ENCODE measurements at places on chromosomes 13 and 19. TPM values are rescaled to one million over a fixed set of nuclear protein-coding genes. Genes with fewer than 3 reads are reported as not detected.
A peak's percentile ranks its signal among the peaks of the same experiment; 100 is the strongest.

- DNase-seq = peak; percentile 29
These were observed 16.2 kb upstream of the NFIC start for GRCh38 chr19:3350014-3350663.

- DNase-seq = no peak
These were observed 14.7 kb upstream of the DHDH start for GRCh38 chr19:48918801-48919247.

GRCh38 chr13:32370805-32371204 lies 55.5 kb downstream of the BRCA2 start:
- DNase-seq = no peak

The ZNF540 gene
- total RNA-seq = 1.3 TPM

The CYP4F8 gene
- not detected for total RNA-seq

- DNase-seq = peak; percentile 9
These were observed 99.8 kb downstream of the LACC1 start for GRCh38 chr13:43979492-43979891.

The OVOL3 gene
- total RNA-seq = not detected

The GAS6 gene
- total RNA-seq = 172 TPM
